ENCODE measurements at places on chromosomes 11 and 22.

DNA sequence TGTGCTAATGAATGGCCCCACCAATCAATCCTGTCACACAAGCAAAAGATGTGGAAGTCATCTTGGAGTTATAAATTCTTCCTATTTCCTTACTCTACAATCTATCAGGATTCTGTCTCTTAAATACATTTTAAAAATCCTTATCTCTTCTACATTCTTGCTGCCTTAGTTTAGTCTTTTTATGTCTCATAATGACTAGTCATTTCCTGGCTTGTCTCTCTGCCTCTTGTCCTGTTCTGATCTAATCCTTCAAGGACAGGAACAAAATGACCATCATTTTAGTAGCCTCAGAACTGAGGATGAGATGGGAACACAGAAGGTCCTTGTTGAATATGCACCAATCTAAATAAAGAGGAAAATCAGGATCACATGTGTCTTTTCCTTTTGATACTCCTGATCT is 56.6 kb upstream of the LIN7C start:
- no peak for DNase-seq

- no peak for DNase-seq
Observed at GRCh38 chr22:44380756-44381486, 68.2 kb upstream of the SHISAL1 start.

DNA sequence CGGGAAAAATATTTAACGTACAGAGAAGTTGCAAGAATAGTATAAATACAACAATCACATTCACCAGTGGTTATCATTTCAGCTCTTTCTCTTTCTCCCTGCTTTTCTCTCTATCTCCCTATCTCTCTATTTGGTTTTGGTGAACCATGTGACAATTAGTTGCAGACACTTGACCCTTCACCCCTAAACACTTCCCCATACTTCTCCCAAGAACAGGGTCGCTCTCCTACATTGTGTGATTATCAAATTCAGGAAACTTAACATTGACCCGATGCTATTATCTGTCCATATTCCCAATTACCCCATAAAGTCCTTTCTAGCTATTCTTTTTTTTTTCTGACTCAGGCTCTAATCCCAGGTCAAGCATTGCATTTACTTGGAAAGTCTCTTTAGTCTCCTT is 4.8 kb upstream of the CYB5R3 start:
- DNase-seq: no peak

- no peak for DNase-seq
Observed at GRCh38 chr22:38097557-38098409, 12.7 kb downstream of the BAIAP2L2 start.

GRCh38 chr11:3810446-3810845 is 2.1 kb downstream of the PGAP2 start:
- no peak for DNase-seq

GRCh38 chr22:27251563-27251962 is 550.0 kb downstream of the MN1 start:
- no peak for DNase-seq

- DNase-seq: no peak
Observed at GRCh38 chr11:2002042-2002776, 4.6 kb upstream of the H19 start.

- DNase-seq: no peak
Observed at GRCh38 chr11:94897330-94897768, 76.0 kb downstream of the CWC15 start.

- DNase-seq: no peak
Observed at GRCh38 chr11:45378516-45378915, 92.4 kb upstream of the SYT13 start.

DNA sequence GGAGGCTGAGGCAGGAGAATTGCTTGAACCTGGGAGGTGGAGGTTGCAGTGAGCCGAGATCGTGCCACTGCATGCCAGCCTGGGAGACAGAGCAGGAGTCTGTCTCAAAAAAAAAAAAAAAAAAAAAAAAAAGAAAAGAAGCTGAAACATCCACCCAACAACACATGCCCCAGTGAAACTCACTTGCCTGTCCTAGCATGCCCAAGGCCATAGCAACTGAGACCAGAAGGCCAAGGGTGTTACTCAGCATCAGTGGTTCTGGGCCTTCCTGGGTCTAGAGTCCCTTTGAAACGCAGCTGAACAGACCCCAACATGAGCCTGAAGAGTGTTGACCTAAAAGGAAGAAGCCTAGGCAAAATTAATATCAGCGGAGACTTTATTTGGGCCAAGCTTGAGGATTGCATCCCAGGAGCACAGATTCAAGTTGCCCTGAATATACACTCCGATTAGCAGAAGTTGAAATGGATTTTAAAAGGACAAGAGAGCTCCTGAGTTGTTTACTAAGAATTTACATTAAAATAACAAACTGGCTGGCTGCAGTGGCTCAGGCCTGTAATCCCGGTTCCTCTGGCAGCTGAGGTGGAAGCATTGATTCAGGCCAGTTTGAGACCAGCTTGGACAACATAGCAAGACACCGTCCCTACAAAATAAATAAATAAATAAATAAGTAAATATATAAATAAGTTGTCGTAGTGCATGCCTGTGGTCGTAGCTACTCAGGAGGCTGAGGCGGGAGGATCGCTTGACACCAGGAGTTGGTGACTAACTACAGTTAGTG is 7.0 kb downstream of the PRDX5 start:
- no peak for DNase-seq

DNA sequence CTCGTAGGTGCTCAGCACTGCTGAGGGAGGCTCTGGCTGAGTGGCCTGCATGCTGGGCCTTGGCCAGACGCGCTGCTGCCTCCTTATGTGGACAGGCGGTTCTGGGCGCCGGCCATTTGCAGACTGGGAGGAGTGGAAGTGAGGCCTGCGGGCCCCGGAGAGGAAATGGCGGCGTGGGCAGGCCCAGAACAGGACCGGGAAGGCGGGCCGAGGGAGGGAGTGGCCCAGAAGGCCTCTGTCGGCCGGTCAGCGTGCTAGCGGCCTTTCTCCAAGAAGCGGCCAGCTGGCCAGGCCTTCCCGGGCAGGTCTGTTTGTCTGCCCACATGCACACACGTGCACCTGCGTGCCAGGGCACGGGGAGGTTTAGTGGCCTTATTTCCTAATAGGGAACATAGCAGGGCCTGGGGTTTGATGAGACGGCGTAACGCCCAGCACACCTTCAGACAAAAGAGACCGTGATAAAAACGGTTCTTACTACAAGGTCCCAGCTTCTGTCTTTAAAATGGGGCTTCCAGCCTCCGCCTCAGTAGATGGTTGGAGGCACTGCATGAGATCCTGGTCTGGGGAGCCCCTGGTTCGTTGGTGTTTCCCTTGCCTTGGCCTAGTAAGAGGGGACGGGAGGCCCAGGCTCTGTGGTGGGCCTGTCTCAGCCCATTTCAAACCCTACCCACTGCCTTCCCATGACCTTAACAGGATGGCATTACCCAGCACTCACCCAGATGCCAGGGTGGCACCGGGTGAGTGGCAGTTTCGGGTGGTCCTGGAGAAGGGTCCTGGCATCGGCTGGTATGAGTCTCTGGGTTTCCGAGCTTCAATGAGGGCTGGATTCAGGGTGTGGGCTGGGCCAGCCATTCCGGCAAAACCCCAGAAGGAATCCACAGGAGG is 65.1 kb upstream of the PPARA start:
- DNase-seq: no peak

- DNase-seq: no peak
Observed at GRCh38 chr11:112525270-112525669, 264.6 kb upstream of the PLET1 start.

Data from stimulated activated CD8-positive, alpha-beta memory T cell treated with anti-CD3 and anti-CD28 coated beads, Interleukin-12 subunit alpha, Interleukin-12 subunit beta, amount 100 ng/mL, for 4 hours (primary cell).